NCI-H1092 (cell line): ENCODE measurements at places on chromosomes 2 and 18.

DNA sequence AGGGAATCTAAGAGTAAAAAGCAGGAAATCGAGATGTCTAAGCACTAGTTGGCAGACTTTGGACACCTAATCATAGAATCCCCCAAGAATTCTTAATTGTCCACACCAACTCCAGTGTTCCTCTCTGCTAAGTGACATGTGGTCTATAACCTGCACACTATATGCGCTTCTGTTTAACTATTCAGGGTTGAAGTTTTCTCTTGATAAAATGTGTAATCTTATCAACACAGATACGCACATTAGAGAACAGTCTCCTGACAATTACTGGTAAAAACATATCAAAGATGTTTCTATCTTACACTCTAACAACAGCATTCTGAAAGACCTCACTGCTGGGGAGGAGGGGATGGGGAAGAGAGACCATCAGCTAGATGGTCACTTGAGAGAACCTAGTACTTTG lies 3.9 kb downstream of the ABCB11 start:
- DNase-seq = no peak

DNA sequence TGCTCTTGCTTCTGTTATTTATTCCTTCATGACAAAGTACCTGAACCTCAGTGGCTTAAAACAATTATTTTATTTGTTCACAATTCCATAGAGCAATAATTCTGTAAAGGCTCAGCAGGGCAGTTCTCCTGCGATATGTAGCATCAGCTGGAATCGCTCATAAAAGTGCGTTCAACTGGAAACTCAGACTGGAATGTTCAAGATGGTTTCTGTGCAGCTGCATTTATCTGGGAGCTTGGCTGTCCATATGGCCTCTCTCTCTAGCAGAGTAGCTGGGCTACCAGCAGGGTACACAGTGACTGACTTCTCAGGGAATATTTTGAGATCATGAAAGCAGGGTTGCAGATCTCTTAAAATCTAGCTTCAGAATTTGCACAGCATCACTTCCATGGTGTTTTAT lies 13.5 kb downstream of the CCDC121 start:
- no peak for DNase-seq

DNA sequence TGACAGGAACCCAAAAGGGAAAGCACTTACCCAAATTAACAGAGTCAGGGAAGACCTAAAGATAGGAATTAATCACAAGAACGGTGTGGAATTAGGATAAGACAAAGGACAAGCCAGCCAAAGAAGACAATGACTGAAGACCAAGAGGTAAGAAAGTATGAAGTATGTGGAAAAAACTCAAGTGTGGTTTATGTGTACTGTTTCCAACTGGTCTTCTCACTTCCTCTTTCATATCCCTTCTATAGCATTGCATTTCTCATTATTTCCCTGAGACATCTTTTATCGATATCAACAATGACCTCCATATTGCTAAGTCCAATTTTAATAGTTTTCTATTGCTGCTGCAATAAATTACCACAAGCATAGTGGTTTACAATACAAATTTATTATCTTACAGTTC lies 313.5 kb upstream of the SLC39A10 start:
- DNase-seq = no peak

DNA sequence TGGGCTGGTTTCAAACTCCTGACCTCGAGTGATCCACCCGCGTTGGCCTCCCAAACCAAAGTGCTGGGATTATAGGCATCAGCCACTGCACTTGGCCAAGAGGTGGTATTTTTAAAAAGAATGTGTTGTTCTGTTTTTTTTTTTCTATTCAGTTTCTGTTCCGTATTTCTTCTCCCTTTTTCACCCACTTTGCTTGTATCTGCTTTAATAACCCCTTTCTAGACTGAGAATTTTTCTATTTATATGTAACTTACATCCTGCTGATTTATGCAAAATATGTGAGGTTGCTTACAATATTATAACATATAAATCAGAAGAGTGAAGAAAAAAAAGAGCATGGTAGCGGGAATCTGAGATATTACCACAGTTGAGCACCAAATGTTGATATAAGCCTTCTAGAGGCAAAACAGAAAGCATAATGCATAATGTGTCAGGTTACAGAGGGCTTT lies 17.2 kb upstream of the LYPD6B start:
- no peak for DNase-seq

GRCh38 chr2:41483982-41484857 lies 563.6 kb upstream of the PKDCC start:
- no peak for DNase-seq
